ENCODE measurements at places on chromosomes 16 and 17.

DNA sequence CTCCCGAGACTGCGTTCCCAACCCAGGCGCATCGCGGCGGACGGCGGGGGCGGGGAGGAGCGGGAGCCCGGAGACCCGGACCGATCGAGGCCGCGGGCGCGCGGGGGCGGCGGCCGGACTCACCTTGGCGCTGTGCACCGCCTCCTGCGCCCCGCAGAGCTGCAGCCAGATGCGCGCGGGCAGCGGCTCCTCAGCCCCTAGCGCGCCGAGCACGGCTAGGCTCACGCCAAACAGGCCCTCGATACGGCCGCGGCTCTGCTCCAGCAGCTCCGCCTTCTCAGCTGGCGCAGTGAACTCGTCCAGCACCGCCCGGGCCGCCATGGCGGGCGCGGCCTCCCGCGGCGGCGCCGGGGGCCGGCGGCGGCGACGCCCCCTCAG lies 339 bp downstream of the N4BP1 start:
- DNase-seq = peak; percentile 30

- DNase-seq = no peak
These were observed 2.4 kb upstream of the PERCC1 start for GRCh38 chr16:1428511-1428910.

- no peak for DNase-seq
These were observed 31.3 kb upstream of the DDX52 start for GRCh38 chr17:37674511-37674910.

DNA sequence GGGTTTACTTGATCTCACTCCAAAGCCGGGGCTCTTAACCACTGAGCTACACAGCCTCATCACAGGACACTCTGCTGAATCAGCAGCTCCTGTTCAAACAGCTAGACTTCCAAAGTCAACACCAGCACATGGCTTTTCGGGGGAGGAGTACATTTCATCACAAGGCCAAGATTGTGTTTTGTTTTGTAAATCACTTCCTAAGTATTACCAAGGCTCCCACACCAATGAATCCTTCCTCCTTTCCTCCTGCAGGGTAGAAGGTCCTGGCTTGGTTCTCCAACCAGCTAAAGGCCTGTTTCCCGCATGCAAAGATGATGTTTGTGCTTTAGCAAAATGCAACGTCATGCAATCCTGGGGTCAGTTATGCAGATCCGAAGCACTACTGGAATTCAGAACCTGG lies 152.5 kb downstream of the XYLT1 start:
- DNase-seq = no peak

Data from NCI-H1694 treated with DMSO at 0.1 percent for 48 hours (cell line).